Endothelial cell (in vitro differentiated cells): ENCODE measurements at places on chromosomes 4 and X. TPM values are rescaled to one million over a fixed set of nuclear protein-coding genes. Genes with fewer than 3 reads are reported as not detected.
A peak's percentile ranks its signal among the peaks of the same experiment; 100 is the strongest.

NEIL3 gene
- total RNA-seq = 1.7 TPM

FATE1 gene
- total RNA-seq = not detected

DNA sequence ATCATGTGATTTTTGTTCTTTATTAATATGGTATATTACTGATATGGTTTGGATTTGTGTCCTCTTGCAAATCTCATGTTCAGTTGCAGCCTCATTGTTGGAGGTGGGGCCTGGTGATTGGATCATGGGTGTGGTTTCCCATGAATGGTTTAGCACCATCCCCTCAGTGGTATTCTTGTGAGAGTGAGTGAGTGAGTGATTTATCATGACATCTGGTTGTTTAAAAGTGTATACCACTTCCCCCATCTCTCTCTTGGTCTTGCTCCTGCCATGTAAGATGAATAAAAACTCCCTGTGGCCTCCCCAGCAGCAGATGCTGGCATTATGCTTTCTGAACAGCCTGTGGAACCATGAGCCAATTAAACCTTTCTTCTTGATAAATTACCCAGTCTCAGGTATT lies 111.5 kb downstream of the TAB3 start:
- no peak for DNase-seq

GRCh38 chrX:38271154-38271716 lies 50.6 kb upstream of the SRPX start:
- no peak for DNase-seq

DYNLT3 gene
- 13.4 TPM for total RNA-seq

GNRHR gene
- total RNA-seq = not detected

CHM gene
- total RNA-seq = 18.1 TPM

GRCh38 chr4:3352941-3353594 lies 60.2 kb downstream of the RGS12 start:
- no peak for DNase-seq

DNA sequence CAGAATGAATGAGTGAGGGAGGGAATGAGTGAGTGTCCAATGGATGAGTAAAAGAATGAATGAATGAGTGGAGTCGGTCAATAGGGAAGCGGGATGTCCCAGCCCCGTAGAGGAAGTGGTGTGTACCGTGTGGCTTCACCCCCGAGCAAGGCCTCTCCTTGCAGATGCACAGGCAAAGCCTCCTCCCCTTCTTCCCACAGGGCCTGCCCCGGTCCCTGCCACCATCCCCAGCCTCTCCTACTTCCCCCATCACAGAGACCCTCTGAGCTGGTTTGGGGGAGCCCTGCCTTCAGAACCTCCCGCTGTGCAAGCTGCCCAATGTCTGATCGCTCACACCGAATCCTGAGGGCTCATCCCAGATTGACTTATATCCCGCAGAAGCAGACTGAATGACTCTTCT lies 13.6 kb downstream of the HTRA3 start:
- no peak for DNase-seq

GAGE13 gene
- total RNA-seq = not detected

MAGEB17 gene
- not detected for total RNA-seq

FAM149A gene
- total RNA-seq = 0.33 TPM

DNA sequence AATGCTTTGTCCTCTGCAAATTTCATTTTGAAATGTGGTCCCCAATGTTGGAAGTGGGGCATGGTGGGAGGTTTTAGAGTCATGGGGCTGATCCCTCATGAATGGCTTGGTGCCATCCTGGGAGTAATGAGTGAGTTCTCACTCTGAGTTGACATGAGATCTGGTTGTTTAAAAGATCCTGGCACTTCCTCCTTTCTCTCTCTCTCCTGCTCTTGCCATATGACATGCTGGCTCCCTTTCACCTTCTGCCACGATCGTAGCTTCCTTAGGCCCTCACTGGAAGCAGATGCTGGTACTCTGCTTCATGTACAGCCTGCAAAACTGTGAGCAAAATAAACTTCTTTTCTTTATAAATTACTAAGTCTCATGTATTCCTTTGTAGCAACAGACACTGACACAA lies 262.0 kb downstream of the IL15 start:
- no peak for DNase-seq

DNA sequence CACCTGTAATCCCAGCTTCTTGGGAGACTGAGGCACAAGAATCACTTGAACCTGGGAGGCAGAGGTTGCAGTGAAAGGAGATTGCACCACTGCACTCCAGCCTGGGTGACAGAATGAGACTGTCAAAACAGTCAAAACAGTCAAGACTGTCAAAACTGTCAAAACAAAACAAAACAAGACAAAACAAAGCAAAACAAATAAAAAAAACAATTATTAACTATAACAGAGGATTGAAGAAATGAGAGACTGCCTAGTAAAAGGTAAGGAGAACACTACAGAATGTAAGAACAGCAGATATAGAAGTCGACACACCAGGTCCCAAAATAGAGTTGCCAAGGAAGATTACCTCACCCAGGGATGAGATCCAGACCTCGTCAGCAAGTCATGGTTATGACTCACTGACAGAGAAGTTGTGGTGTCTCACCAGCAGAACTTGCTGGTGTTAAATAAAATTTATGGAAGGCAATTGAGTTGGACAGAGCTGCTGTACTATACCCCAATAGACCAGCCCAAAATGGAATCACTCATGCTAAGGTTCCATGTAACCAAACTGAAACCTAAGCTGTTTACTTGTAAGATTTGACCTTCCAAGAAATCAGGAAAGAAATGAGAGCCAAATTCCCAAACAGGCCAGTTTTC lies 32.1 kb upstream of the GK start:
- DNase-seq = no peak

CTAG1A gene
- not detected for total RNA-seq

- DNase-seq = no peak
Observed at GRCh38 chr4:768995-769394, 56.9 kb downstream of the CPLX1 start.

DNA sequence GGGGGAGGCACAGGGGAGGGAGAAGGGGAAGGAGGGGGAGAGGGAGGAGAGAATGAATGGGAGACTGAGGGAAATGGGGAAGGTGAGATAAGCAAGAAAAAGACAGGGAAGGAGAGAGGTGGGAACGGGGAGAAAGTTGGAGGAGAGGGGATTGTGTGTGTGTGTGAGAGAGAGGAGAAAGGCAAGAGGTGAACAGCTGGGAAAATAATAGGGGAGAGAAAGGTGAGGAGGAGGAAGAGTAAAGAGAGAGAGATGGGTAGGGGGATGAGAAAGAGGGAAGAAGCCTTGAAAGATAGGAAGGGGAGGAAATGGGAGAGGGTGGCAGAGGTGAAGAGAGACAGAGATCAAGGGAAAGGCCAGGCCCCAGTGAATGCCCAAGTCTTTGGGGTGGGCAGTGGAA lies 20.1 kb downstream of the BCORL1 start:
- no peak for DNase-seq

DNA sequence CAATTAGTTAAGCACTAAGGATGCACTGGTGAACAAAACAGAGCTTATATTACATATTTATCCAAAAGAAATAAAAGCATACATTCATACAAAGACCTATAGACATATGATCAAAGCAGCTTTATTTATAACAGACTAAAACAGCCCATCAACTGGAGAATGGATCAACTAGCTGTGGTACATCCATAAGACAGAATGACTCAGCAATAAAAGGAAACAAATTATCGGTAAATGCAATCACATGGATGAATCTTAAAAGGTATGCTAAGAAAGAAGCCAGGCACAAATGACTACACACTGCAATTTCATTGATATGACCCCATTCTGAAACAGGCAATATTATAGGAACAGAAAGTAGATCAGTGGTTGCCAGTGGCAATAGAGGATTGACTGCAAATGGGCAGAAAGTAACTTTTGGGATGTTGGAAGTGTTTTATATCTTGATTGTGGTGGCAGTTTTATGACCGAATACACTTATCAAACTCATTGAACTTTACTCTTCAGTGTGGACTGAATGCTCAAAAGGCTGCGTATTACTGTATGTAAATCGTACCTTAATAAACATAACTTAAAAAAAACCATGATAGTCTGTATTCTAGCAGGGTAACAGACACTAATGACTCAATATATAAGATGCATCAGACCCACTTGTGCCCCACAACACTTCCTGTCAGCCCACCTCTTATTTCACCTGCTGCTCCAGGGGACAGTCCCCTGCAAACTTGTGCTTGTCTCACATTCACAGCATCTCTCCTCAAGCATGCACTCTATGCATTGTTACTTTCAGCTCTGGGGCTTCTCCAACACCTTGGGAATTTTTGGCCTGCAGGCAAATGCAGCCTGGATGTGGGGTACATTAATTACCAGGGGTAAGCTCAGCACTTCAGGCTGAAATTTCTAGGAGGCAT lies 59.1 kb downstream of the MID1IP1 start:
- DNase-seq = no peak

GRCh38 chr4:105352826-105353225 lies 121.0 kb downstream of the PPA2 start:
- DNase-seq = no peak

PWWP3B gene
- total RNA-seq = 0.21 TPM

ATP2B3 gene
- 0.10 TPM for total RNA-seq

- no peak for DNase-seq
Observed at GRCh38 chr4:59247032-59247431, 1953.1 kb upstream of the ADGRL3 start.

ARMCX2 gene
- 147 TPM for total RNA-seq

DNA sequence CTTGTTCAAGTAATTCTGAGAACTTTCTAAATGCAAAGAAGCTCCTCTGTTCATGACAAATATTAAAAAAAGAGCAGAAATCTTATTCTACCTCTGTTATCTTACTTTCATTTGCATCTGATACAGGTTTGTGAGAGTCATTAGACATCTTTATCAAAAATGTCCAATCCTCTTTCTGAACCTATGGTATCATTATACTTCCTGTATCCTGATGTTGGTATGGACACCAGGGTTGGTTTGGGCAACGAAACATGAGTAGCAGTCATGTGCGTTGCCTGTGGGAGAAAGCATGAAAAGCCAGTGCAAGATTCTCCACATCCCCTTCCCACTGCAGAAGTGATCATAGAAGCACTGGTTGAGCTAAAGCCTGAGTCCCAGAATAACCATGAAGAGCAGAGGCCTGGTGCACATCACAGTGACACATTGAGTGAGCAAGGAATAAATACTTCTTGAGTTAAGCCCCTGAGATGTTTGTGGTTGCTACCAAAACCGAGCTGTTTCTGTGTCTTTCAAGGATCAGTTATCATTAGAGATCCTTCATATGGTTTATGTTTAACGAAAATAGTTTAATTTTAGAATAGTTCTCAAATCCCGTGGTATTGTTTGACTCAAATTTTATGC lies 197.2 kb downstream of the BANK1 start:
- DNase-seq = no peak

PASD1 gene
- total RNA-seq = not detected

PSAPL1 gene
- total RNA-seq = not detected

GRCh38 chr4:7070729-7071511 lies 3.1 kb upstream of the GRPEL1 start:
- peak; percentile 85 for DNase-seq
